ENCODE measurements at places on chromosomes 7 and 10. TPM values are rescaled to one million over a fixed set of nuclear protein-coding genes. Genes with fewer than 3 reads are reported as not detected.

GRCh38 chr10:100826661-100826982 is 81.2 kb downstream of the PAX2 start:
- no peak for DNase-seq

GRCh38 chr10:5627486-5628044 is 38.8 kb downstream of the ASB13 start:
- no peak for DNase-seq

DNA sequence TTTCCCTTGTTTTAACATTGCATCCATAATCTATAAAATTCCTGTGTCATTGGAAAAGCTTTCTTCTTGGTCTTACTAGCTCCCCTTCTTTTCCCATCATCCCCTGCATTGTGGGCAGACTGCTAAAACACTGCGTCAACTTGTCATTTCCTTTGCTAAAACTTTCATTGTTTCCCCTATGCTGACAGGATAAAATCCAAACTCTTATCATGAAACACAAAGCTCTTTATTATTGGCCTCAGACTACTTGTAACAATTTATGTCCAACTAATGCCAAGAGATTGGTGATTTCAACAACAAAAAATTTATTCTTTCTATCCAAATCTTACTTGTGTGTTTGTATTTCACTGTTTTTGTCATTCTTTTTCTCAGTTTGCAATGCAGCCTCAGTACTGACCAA is 339.1 kb downstream of the HGF start:
- DNase-seq = no peak

DNA sequence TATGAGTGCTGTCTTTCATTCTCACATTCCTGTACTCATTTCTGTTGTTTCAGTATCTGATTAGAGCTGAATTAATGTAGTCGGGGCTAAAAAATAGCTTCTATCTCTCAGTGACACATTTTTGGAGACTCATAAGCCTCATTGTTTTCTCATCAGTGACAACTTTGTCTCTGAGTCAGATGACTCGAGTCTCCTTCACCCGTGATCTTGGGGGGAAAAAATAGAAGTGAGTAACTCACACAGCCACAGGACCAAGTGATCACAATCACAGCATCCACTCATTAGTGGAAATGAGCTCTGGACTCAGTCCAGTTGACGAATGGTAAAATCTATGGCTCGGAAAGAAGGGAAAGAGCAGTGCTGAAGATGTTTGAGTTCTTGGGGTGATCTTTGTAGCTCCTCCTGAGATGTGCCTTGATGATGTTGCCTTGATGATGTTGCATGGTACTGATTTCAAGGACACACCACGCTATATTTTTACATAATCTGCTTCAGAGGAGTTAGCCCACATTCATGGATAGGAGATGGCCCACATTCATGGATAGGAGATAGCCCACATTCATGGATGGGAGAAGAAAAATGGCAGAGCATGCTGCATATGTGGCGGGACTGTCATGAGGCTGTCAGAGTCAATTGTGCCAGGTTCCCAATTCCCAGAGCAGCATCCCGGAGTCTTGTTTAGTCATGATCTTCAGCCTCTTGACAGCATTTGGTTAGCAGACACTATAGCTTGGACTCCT is 214.7 kb downstream of the CELF2 start:
- DNase-seq = no peak

DNA sequence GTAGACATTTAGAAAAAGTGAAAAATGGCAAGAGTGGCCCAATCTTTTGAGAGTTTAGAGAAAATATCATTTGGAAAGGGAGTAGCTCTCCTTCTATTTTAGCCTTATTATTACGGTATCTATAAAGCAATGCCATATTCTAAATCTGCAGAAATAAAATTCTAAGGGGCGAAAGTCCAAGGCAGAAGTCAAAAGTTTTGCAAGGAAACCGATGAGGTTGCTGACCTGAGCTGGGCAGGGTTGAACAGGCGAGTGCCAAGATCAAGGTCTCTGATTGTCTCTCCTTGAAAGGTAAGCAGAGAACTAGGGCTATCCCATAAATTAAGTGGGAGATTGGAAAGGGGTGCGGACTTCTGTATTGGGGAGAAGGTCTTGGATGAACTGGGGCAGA is 11.7 kb downstream of the TRIM56 start:
- no peak for DNase-seq

DNA sequence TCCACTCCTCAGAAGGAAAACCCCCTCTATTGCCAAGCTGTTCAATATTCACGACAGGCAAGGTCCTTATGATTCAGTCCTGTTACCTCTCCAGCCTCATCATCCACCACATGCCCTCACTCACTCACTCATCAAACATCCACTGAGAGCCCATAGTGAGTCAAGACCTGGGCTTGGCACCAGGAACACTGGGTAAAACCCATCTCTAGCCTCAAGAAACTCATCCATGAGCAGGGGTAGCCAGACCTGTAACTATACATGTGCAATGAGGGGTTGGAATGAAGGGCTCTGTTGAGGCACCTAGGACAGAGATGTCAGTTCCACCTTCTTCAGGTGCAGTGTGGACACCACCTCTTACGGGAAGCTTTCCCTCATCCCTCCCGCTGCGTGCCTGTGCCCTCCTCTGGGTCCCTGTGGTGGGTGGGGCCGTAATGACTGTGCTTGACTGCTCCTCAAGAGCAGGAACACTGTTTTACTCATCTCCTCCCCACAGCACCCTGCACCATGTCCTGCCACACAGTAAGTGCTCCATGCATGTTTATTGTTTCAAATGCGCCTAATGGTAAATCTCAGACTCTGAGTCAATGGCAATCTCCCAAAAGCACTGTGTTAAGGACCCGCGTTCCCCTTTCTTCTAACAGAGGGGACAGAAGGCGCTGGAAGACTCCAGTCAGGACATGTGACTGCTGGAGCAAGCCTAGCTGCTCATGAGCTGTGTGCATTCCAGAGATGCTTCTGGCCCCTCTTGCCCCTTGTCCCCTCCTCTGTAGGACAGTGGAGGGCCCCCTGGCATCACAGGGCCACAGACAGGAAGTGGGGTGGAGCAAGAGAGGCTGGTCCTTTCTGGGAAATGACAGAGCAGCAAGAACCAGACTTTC is 95.4 kb downstream of the HIPK2 start:
- no peak for DNase-seq

The CREB3L2 gene
- 60.7 TPM for total RNA-seq

The TRRAP gene
- total RNA-seq = 54.0 TPM

The ZNF438 gene
- 0.97 TPM for total RNA-seq

The PDGFA gene
- total RNA-seq = 34.3 TPM
